CD4-positive, alpha-beta memory T cell (primary cell): ENCODE measurements at places on chromosomes 1 and 21.

DNA sequence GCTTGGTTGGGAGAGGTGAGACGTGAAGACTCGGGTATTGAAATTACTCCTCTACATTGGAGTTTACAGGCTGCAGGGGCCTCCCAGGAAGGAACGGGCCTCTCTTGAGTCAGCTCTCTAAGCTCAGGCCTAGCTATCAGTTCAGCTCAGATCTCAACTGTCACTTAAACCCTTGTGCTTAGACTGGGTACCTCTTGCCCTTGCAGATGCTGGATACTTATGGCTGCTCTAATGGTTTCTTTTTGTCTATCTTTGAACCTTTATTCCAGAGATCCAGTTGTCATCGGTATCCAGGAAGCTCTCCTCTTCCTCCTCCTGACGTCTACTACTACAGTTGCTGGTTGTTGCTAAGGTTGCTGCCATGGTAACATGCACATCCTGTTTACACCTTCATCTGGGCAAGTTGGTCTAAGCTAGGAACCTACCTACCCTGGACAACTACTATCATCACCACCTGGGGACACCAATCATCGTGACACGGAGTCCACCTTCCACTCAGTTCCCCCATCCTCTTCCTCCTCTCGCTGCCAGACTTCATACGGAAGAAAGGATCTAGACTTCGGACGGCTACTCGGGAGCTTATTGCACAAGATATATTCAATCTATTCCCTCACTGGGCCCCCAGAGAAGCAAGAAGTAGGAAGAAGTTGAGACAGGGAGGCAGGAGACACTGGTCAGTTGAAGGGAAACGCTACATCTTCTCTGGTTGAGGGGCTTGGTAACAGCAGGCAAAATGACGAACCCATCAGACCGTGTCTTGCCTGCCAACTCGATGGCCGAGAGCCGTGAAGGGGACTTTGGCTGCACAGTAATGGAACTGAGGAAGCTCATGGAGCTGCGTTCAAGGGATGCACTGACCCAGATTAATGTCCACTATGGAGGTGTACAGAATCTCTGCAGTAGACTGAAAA, 56.1 kb downstream of the ATP2B4 start:
- DNase-seq: peak; percentile 90

DNA sequence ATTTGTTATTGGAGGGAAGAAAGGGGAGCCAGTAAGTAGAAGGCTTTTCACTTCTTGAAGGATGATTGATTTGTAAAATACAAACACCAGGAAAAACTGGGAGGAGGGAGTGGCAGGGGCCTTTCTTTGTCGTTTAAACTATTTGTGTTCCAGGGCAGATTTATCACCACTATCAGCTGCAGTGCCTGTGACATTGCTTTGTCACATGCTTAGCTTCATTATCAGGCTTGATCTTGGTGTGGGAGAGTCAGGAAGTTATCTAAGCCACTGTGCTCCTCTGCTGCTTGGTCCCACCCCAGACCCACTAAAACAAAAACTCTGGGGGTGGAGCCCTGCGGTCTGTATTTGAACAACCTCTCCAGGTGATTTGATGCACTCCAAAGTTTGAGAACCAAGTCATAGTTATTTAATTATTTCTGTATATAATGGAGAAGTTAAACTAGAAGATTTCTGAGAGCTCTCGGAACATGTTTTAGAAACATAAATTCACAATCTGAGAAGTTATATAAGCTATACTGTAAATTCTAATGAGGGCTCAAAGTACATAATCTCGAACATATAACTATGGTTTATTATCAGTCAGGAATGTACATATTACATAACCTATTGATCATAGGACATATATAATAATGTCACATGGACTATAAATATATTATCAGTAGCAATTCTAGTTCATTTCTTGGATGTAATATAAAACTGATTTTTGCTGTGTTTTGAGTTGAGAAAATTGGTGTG, 87.9 kb downstream of the CDC14A start:
- peak; percentile 85 for DNase-seq

DNA sequence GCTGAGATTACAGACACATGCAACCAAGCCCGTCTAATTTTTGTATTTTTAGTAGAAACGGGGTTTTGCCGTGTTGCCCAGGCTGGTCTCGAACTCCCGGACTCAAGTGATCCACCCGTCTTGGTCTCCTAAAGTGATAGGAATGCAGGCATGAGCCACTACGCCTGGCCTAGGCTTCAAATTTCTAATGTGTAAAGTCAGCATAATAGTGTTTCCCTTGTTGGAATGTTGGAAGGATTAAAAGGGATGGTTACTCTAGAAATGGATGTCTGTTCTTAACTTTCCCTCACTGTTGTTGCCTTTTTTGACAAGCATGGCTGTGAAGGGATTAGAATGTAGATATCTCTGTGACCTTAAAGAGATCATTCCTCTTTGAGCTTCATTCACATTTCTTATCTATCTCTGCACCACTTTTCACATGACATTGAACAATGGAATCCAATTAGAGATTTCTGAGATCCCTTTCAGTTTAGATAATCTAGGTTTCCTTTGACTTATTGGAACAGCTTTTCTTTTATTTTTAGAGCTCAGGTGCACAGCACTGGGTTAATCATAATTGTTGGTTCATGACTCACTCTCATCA, 33.7 kb downstream of the NFASC start:
- DNase-seq: no peak

- no peak for DNase-seq
These were observed 35.9 kb upstream of the PTGFRN start for GRCh38 chr1:116873680-116874271.

GRCh38 chr1:169072945-169073725, 33.4 kb upstream of the ATP1B1 start:
- no peak for DNase-seq

DNA sequence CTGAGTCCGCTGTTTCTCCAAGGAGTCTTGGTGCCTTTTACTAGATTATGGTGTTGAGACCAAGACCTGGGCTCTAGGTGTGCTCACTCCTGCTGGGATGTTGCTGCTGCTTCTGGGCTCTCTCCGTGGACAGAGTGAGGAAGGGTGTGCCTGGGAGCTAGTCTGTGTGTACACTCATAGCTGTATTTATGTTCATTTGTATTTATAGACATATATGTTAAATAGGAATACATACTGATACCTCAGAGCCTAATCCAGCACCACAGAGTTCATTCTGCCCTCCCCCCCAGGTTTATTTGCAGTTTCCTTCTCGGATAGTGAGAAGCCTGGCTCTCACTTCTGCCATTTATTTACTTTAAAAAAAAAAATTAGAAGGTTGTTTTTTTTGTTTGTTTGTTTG, 12.6 kb downstream of the PCNT start:
- DNase-seq: no peak

GRCh38 chr1:24724345-24725208, 20.7 kb upstream of the CLIC4 start:
- DNase-seq: no peak

GRCh38 chr1:207304710-207305488, 16.6 kb upstream of the CD55 start:
- DNase-seq: no peak

DNA sequence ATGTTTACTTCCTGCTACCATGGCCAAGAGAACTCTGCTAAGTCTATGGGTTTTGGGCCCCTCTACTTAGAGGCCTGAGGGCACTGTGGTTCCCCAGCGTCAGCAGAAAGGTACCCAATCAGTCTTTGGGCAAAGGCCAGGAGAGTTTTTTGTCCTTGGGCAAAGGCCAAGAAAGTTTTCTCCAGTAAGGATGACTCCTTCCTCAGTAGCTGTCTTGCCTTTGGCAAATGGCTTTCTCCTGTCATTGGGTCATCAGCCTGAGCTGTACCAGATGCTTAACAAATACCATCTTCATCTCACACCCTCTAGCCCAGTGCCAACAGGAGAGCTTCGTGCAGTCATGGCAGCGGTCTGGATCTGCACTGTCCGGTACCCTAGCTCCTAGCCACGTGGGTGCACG, 199.3 kb upstream of the TMEM51 start:
- no peak for DNase-seq

DNA sequence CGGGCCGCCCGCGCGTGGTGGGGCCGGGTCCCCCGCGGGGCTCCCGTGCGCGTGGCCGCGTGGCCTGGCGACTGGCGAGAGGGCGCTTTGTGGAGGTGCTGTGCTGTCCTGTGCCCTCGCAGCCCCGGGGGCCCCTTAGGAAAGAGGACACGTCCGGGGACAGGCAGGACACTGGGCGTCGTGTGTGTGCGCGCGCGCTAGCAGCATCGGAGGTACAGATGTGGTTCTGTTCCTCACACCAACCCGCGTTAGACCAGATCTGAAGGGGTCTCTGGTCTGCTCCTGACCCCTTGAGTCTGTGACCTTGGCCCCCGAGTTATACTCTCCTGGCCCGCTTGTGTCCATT, 489 bp downstream of the ACTN2 start:
- DNase-seq: no peak

DNA sequence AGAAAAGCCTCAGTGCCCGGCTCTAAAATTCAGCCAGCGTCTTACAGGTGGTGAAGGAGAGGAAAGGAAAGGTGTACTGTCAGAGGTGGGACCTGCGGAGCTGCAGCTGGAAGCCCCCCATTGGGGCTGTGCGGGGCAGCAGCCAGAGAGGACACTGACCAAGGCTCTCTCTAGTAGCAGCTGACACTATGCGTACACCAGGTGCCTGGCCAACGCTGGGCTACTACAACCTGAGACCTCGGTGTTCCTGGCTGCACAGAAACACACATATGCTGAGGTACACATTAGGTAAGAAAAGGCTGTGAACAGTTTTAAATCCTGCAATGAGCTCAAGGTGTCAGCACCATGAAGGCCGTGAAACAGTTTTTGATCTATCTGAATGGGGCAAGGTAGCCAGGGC, 55.5 kb upstream of the EDN2 start:
- no peak for DNase-seq

GRCh38 chr1:239058190-239058589, 328.2 kb upstream of the CHRM3 start:
- DNase-seq: no peak

DNA sequence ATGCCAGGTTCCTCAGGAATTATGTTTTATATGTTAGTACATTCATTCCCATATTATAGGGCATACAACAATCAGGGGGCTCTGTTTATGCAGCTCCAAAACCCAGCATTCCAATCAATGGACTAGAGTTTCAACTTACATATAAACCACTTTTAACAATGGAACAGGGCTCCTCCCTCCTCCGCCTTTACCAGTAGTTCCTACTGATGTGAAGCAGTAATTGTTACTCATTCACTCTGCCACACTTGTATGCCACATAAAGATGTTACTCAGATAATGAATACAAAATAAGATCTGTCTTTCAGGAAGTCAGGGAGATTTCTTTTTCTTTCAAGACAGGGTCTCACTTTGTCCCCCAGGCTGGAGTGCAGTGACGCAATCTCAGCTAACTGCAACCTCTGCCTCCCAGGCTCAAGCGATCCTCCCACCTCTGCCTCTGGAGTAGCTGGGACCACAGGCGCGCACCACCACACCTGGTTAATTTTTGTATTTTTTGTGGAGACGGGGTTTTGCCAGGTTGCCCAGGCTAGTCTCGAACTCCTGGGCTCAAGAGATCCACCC, 17.1 kb downstream of the ZNF281 start:
- DNase-seq: no peak

- peak; percentile 2 for DNase-seq
These were observed 87.7 kb downstream of the SNX7 start for GRCh38 chr1:98749152-98749756.

DNA sequence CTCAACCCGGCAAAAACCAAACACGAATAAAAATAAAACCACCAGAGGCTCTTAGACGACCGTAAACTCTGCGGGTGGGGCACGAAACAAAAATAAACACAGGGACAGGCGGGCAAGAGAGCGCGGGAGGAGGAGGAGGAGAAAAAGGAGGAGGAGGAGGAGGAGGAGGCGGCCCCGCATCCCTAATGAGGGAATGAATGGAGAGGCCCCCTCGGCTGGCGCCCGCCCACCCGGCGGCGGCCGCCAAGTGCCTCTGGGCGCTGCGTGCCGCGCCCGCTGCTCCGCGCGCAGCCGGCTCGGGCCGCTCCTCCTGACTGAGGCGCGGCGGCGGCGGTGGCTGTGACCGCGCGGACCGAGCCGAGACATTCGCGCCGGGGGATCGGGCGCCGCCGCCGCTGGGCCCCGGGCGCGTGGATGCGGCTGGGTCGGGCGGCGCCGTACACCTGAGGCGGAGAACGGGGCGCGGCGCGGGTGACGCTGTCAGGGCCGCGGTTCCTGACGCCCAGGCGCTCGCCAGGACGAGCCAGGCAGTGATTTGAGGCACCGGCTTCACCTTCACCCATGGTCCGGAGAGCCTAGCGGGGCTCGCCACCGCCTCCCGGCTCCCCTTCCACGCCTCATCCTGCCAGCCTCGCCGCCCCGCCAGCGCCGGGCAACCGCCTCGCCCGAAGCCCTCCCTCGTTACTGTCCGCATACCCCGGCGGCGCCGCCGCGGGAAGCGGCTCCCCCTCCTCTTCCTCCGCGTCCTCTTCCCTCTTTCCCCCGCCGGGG, at the start of gene MARK1:
Gene MARK1 (plus strand): TSS at position 229 of the 771 bp plus-strand sequence. CDS start 687 bp downstream, outside the sequence.
- DNase-seq: no peak

DNA sequence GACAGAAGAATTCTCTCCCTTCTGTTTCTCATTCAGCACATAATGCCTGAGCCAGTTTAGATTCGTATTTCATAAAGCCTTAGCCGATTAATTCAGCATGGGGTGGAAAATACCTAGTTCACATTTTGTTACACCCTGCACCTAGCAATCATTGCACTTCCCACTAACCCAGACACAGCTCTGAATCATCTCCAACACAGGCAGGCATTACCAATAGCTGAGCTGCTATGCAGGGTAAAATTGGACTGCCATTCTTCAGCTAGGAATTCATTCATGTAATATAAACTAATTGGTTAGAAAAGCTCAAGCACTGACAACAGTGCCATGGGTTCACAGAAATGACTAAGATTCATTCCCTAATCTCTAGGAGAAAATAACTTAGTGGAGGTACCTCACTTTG, 26.9 kb upstream of the NKAIN1 start:
- DNase-seq: no peak
